NCI-H1048 (cell line): ENCODE measurements at places on chromosomes 2 and 18.

DNA sequence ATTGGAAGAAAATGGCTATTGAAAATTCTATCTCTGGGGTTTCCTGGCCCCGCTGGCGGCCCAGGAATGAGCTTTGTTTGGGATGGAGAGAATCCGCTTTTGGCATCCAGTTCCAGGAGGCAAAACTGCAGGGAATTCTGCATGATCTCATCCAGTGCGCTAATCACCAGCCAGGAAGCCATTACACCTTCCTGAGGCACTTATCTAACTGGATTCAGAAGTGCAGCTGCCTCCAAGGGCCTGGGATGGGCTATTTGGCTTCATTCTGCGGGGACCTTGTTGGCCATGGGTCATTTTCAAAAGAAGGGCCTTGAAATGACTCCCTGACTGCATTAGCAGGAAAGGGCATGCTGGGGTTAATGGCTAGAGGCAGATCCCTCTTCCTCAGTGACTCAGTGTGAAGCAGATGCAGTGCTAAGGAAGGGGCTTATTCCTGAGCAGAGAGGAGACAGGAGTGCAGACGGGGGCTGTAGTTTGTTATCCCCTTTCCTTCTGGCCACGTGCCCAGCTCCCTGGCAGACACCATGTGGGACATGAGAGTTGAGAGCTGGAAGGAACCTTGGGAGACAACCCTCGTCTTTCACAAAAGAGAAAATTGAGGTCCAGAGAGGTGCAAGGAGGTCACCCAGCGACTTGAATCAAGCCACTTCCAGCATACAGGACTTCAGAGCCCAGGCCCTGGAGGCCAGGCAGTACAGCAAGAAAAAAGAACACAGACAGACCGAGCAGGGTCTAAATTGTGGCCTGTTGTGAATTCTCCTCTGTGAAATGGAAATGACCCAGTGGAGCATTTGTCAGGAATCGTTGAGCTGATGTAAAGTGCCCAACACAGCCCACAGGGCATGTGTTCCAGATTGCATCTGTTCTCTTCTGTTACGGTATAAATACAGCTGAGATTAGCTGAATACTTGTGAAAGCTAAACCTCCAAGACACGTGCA lies 161.8 kb downstream of the PRKCE start:
- no peak for DNase-seq

GRCh38 chr2:75315436-75315835 lies 116.1 kb upstream of the TACR1 start:
- no peak for DNase-seq

- DNase-seq, result no peak
Measured at GRCh38 chr2:235005603-235006259, 53.9 kb downstream of the SH3BP4 start.

DNA sequence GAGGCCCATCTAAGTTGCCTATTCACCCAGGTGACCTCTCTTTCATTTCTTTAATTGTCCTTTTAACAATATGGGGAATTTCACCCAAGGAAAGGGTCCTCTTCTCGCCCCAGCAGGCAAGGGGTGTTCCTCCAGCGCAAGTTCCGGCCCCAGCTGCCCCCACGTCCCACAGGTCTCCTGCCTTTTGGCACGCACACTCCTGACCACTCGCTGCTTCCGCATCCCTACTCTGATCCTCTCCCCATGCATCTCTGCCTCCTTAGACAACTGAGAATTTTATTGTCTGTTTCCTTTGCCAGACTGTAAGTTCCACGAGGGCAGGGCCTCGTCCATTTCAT lies 684 bp upstream of the ARPC2 start:
- DNase-seq, result no peak

- DNase-seq, result no peak
Measured at GRCh38 chr18:57728941-57729511, 74.1 kb downstream of the ATP8B1 start.

GRCh38 chr2:160581448-160581847 lies 87.8 kb upstream of the RBMS1 start:
- DNase-seq, result no peak

- no peak for DNase-seq
Measured at GRCh38 chr2:43225093-43225787, 1.2 kb downstream of the ZFP36L2 start.

- DNase-seq, result no peak
Measured at GRCh38 chr2:223203971-223204929, 152.3 kb downstream of the KCNE4 start.
